ENCODE measurements at places on chromosomes 13 and 19.
A peak's percentile ranks its signal among the peaks of the same experiment; 100 is the strongest.

DNA sequence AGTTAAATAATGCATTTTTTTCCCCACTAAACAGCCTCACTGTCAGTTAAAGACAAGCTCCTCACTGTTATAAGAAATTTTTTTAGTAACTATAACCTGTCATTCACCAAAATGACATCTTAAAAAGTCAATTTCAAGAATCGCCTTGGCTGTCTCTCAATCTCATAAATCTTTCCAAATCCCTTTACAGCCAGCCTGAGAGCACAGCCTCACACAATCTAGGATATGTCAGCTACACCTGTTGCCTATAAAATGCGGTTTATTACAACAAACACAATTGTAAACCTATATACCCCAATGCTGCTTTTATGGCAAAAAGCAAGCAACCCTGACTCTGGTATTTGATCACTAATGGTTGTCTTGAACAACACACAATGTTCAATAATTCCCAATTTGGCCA is 29.5 kb upstream of the FNDC3A start:
- DNase-seq: no peak

- no peak for DNase-seq
Observed at GRCh38 chr19:42548552-42548951, 20.3 kb upstream of the CEACAM1 start.

GRCh38 chr13:59748046-59748445 is 415.7 kb downstream of the DIAPH3 start:
- DNase-seq: no peak

- DNase-seq: no peak
Observed at GRCh38 chr19:1181606-1182005, 7.5 kb upstream of the SBNO2 start.

DNA sequence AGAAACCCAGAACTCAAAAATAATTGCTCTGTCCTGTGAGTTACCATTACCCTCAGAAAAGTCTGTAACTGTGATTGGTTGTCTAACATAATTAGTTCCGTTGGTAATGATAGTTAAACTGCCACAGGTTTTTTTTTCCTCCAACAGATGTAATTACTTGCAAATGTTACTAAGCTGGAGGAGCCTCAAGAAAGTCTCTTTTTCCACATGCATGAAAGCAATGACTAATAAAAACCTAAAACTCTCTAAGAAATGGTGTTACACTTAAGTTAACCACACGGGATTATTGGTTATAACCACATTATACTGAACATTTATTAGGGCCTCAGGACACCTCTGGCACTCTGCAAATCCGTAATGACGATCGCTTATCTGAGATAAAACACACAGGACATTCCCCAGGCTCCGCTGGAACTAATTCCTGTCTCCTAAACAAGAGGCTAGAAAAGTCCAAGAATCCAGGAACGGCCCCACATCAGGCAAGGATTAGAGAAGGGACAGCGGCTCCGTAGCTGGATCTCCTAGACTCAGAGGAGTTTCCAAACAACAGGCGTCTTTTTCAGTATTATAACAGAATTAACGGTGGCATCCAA is 753 bp downstream of the ZNF235 start:
- DNase-seq: no peak

- no peak for DNase-seq
Observed at GRCh38 chr19:18669883-18670282, 13.6 kb upstream of the CRTC1 start.

DNA sequence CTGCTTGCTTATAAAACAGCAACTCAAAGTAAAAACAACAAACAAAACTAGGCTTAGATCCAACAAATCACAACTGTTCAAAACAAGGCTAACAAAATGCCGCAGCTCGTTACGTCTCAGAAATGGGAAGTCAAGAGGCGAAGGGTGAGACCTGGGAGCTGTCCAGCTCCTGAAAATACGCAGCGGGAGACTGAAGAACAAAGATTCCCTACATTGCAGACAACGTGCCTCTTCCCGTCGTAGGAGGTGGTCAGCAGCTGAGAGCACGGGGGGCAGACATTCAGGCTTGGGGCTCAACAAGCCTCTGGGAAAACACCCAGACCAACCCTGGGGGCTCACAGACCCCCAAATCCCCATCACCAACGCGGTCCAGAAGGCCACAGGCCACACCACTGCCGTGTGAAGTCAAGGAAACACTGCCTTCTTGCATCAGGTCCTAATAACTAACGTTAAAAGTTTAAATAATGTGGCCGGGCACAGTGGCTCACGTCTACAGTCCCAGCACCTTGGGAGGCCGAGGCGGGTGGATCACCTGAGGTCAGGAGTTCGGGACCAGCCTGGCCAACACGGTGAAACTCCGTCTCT is 13.5 kb downstream of the PLPP2 start:
- no peak for DNase-seq

GRCh38 chr13:32278426-32278825 is 36.7 kb downstream of the ZAR1L start:
- no peak for DNase-seq

- no peak for DNase-seq
Observed at GRCh38 chr19:14475251-14476073, at the start of gene PTGER1. Gene PTGER1, minus strand, starts transcription at chr19:14475354. Its CDS starts 1,034 bp downstream, at chr19:14474320.

GRCh38 chr19:44947041-44947581 is 1.3 kb downstream of the APOC2 start:
- no peak for DNase-seq

DNA sequence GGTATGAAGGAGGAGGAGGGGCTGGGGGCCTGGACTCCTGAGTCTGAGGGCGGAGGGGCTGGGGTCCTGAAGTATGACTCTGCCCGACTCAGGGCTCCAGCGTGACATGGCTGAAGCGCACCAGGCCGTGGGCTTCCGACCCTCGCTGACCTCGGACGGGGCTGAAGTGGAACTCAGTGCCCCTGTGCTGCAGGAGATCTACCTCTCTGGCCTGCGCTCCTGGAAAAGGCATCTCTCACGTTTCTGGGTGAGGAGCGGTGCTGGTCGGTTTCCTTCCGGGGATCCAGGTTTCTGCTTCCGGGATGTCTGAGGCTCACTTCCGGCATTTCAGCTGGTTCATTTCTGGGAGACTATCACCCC is 1.2 kb downstream of the CPT1C start:
- DNase-seq: no peak

GRCh38 chr13:85537601-85538000 is 261.6 kb downstream of the SLITRK6 start:
- no peak for DNase-seq

- DNase-seq: no peak
Observed at GRCh38 chr13:110151462-110151861, 155.5 kb downstream of the COL4A1 start.

GRCh38 chr19:56848166-56848565 is 7.6 kb upstream of the PEG3 start:
- DNase-seq: no peak

DNA sequence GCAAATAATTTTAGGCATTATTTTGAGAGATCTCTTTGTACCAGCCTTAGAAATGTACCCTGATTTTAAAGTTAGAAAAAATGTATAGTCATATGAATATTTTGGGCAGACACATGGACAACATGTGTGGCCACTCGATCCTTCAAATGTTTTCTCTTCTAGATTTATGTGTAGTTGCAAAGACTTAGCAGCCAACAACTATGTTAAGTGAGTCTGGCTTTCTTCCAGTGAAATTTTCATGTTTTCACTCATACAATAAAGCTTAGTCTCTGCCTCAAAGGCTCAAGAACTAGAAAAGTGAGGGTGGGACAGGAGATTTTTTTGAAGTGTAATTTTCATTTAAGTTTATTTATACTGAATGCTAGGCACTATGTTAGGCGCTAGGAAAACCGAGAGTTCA is 207.7 kb upstream of the DACH1 start:
- DNase-seq: no peak

- peak; percentile 11 for DNase-seq
Observed at GRCh38 chr19:8194528-8195267, 14.5 kb upstream of the CERS4 start.

DNA sequence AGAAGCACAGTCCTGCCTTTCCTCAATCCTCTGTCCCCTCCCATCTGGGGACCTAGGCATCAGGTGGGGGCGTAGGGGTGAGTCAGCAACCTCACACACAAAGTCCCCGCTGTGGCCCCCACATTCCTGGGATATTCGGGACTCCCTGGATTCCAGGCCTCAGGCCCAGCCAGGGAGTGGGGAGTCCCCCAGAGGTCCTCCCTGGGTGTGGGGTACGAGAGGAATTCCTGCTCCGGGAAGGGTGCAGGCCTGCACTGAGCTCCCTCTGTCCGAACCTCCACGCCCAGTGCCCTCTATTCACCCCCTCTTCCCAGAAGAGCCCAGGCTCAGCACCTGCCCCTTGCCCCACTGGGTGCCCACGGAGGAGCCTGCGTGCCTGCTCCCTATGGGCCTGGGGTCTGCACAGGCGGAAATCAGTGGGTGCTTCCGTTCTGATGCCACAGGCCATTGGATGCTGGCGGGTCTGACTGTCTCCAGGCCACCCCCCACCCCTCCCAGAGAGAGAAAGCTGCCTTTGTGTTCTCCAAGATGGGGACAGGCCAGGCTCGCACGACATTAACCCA is 3.4 kb downstream of the CADM4 start:
- DNase-seq: no peak

- no peak for DNase-seq
Observed at GRCh38 chr19:55530996-55531395, 5.9 kb downstream of the SBK2 start.

DNA sequence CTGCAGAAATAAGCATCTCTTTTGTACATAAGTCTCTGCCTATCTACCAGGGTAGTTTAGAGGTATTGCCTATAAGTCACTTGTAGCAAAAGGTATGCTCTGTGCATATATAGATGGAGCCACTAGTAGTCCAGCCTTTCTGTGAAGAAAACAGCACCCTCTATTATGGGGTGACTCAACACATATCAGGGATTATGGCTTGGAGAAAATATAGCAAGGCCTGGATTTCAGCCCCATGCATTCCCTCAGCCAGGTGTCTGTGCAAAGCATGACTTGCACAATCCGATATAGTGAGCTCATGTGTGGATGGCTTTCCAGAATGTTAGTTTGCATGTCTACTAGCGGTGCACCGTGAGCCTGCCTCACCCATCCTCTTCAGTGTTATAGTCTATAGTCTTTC is 13.4 kb upstream of the NALCN start:
- DNase-seq: no peak

DNA sequence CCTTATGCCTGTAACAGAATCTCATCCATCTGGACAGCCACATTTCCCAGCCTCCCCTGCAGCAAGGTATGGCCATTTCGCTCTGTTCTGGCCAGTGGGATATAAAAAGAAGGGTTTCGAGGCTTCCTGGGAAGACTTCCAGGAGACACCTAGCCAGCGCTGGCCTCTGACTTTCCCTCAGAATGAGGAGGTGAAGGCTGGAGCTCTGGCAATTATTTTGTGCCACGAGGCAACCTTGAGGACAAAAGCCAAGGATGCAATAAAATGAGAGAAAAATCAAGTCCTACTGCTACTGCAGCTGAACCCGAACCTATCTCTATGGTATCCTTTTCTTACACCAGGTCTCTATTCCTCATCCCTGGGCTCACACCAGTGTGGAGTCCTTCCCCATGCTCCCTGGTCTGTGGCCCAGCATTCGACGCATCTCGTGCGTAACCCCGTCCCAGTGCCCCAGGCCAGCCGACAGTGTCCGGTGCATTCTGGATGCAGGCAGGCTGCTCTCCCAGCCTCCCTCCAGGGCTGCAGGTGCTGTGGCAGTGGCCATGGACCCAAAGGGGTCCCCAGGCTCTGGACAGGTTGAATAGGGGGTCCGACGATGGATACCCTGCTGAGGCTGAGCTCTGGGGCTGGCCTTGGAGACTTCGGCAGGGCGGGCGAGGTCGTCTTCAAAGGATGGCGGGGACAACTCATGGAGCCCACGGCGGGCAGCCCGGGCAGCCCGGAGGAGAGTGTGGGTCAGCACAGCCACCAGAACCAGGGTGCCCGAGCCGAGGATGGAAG is 12.2 kb downstream of the TMEM221 start:
- DNase-seq: no peak

- peak; percentile 50 for DNase-seq
Observed at GRCh38 chr13:26698392-26699196, 62.0 kb downstream of the GPR12 start.

DNA sequence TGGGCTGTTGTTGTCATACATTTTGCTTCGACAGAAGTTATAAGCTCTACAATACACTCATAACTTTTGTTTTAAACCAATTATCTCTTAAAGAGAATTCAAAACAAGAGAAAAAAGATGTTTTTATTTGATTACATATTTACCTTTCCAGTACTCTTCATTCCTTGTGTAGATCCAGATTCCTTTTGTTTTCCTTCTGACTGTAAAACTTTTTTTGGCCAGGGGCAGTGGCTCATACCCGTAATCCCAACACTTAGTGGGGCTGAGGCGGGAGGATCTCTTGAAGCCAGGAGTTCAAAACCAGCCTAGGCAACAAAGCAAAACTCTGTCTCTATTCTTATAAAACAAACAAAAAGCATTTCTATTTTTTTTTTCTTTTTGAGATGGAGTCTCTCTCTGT is 21.7 kb downstream of the LPAR6 start:
- DNase-seq: no peak

DNA sequence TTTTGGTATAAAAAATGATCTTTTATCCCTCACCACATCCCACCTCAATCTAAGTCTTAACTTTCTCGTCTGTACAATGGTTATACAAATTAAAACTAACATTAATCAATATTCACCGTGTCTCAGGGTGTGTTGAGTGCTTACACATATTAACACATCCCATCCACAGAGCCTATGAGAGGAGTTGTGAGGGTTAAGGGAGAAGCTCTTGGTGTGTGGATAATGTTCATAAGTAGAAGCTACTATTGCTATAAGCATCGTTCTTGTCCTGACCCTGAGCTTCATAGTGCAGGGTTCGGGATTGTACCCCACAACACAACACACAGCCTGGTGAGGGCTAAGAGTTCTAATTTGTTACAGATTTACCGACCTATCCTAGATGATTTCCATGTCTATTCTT is 2.5 kb downstream of the FPR3 start:
- no peak for DNase-seq

DNA sequence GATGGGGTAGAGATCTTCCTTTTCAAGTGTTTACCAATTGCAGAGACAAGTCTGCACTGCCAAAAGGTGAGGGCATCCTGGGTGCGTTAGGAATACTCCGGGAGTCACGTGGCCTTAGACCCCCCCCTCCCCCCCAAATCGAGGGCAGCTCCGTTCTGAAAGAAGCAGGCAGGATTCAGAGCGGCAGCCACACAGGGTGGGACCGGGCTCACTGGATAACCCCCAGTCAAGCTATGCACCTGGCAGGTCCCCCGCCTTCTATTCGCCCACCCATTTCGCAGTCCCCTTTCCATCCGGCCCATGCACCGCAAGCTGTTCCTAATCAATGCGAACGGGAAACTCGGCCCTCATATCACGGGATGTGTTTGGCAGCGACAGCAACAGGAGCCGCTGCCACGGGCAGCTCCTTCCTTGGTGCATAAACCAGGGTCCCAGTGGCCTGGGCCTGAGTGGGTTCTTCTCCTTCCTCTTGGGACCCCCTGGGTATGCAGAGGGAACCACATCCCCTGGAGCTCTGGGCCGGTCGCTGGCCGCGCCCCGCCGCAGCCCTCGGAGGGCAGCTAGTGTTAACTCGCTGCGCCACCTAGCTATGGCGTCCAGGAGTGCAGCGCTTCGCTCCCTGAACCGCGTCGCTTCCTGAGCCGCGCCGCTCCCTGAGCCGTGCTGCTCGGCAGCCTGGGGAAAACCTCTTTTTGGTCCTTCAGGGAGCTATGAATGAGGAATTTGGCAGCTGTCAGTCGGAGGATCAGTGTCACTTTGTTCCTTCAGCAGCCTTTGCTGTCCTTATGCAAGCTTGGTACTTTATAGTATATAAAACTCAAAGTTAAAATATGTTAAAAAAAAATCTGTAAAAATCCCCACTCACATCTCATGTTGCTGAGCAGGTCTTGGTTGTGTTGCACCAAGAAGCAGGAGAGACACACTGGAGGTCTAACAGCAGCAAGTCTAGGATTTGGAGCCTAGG is 41.4 kb downstream of the LYL1 start:
- peak; percentile 69 for DNase-seq

- no peak for DNase-seq
Observed at GRCh38 chr19:50878851-50879250, 5.6 kb downstream of the KLK2 start.
